Head of caudate nucleus (tissue), 42 donors: ENCODE measurements at places on chromosomes 5 and 9.

GRCh38 chr9:89529243-89530035, 31.5 kb upstream of the SEMA4D start:
- DNase-seq = peak; percentile 34

DNA sequence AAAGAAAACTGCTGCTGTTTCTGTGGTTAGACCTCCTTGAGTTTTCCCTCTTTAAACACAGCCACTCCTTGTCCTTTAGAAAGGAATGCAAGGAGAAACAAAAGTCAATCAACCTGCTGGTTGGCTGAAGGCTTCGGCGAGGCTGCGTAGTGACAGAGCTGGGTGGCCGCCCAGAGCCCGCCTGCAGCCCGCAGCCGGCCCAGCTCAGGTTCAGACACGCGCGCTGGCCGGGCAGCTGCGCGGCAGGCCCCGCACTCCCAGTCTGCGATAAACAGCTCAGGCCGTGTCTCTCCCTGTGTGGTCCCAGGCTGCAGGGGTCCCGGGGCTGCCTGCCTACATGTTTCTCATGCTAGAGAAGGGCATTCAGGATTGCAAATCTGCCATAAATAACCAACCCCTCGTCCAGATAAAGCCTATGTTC, 115.4 kb downstream of the HSD17B3 start:
- DNase-seq = no peak

DNA sequence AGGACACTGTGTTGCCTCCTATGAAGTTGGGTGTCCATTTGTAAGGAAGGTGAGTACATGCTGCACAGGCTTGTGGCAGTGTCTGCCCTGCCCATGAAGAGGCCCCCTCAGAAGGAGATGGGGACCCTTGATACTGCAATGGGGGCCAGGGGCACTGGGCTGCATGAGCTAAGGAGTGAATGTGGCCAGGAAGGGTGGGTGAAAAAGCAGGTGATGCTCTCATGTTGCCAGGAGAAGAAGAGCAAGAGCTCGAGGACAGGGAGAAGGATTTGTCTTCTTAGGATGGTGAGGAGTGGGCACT, 76.1 kb downstream of the NSUN2 start:
- no peak for DNase-seq

DNA sequence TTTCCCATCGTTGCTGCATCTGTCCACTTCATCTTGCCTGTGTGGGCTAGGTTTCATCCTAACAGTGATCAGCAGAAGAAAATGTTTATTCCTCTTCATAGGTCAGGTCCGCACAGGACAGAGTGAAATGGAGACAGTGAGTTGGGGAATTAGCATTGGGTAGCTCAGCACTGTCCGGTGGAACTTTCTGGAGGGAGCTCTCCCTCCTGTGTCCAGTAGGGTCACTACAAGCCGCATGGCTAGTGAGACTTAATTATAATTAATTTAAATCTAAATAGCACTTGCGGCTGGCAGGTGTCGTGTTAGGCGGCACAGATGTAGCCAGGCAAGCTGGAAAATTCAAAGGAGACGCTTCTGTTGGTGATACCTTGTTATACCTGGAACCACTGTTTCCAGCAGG, 48.4 kb downstream of the CFAP77 start:
- no peak for DNase-seq

DNA sequence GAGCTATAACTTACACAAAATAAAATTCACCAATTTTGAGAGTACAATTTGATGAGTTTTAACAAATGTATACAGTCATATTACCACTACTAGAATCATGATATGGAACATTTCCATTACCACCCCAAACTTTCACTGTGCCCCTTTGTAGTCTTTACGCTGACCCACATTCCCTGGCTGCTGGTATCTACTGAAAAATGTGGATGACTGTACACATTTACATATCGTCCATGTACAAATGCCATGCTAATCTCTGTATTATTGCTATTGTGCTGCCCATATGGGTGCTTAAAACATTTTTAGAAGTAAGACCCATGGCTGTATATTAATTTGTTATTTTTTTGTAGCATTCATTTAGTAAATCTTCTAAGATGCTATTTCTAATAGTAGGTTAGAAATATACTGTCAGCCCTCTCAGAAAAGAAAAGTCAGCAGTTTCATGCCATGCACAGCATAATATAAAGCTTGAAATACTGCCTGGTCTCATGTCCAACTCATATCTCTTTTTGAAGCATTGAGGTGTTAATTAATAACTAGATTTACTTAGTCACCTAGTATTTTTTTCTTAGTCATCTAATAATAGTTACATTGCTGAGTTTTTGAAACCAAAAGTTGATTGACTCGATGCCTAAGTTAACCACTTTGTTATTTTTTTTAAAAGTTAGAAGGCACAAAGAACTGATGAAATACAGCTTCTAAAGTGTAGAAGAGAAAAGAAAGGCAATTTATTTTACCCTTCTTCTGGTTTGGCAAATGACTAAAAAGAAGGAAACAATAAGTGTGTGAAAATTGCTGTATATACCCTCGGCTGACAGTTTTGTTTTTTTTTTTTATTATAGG, 188.3 kb upstream of the MEF2C start:
- DNase-seq = no peak

GRCh38 chr5:150153957-150154617, 1.6 kb downstream of the PDGFRB start:
- no peak for DNase-seq

GRCh38 chr9:8391566-8391965, 592.0 kb upstream of the DMAC1 start:
- no peak for DNase-seq

DNA sequence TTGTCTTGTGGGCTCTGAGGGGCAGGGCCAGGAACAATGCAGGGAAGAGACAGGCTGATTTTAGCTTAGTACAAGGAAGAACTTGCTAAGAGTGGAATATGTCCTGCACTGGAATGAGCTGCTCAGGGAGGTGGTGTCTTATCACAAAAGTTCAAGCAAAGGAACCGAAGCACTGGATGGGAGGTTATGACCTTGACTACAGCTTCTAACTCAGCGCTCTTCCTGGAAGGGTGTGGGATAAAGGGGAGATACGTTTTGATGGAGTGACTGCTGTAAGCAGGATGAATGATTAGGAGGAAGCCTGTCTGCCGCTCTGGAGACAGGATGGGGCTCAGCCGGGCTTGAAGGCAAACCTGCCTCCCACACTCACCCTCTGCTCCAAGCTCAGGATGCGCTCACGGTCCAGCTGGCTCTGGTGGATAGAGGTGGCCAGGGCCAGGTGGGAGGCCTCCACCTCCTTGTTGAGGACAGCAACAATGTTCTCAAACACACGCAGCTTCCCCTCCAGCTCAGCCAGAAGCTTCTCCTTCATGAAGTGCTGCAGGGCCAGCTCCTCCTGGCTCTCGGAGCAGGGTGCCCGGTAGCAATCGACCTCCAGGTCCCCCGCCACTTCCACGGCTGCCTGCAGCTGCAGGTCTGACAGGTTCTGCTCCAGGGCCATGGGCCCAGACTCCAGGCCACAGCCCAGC, 13.5 kb downstream of the TRAF1 start:
- no peak for DNase-seq
